ENCODE measurements at places on chromosomes 2 and 18. TPM values are rescaled to one million over a fixed set of nuclear protein-coding genes. Genes with fewer than 3 reads are reported as not detected.

UGT1A5 gene
- not detected for total RNA-seq

ORC4 gene
- 29.5 TPM for total RNA-seq

LIPG gene
- total RNA-seq, result not detected

OR6B2 gene
- not detected for total RNA-seq

GRCh38 chr2:117938611-117939010, 75.3 kb downstream of the CCDC93 start:
- peak overlapping the region; percentile 63 for H3K27ac ChIP-seq
- H3K4me3 ChIP-seq, result no peak overlapping the region
- no peak for DNase-seq
- H3K4me1 ChIP-seq, result peaks cover 15% of the 10 kb centered on the region
- H3K27me3 ChIP-seq, result no peaks in the 10 kb centered on the region

DNA sequence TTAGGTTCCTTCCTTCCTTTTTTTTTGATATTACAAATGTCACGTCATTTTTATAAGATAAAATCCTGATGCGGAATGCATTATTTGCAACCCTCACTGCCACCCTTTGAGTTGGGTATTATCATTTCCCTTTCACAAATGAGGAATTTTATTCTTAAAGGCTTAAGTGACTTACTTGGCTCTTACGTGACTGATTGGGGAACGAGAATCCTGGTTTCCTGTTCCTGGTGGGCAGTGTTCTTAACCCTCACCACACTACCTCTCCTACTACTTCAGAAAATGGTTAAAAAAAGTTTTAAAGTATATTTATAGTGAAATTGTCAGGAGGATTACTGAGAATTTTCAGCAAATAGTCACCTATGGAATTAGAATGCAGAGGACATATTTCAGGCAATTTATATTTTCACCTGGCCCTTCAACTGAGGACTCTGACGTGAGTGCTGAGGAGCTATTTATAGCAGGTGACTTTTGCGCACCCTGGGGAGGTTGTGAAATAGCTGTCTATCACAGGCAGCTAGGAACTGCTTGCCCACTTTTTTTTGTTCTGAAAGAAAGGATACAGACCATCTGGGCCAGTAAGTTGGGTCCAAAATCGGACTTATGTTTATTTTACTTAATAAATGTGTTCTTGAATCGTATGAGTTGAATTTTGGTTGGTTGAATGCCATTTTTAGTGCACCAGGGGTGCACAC, 18.7 kb upstream of the RASGRP3 start:
- no peak overlapping the region for H3K4me3 ChIP-seq
- peaks cover 4% of the 10 kb centered on the region for H3K27me3 ChIP-seq
- no peak for DNase-seq
- H3K27ac ChIP-seq, result no peak overlapping the region

DNA sequence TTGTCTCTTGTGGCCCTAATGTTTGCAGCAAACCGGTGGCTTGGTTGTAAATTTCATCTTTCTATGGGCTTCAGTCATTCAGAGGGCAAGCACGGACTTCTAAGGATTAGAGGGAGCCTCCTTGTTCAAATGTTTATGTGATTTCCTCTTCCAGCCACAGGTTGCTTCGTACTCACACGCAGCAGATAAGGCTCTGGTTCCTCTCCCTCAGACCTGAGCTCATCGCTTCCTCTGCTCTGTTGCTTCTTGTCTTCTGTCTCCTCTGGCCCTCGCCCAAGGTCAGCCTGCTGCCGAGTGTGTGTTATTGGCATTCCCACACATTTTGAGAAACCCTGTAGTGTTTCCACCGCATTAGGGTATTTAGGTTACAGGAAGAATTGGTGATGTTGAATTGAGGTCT, 44.0 kb downstream of the MYL12B start:
- H3K27me3 ChIP-seq, result peaks cover 7% of the 10 kb centered on the region
- no peak for DNase-seq
- H3K36me3 ChIP-seq, result peaks cover 2% of the 10 kb centered on the region
- H3K4me1 ChIP-seq, result peaks cover 13% of the 10 kb centered on the region
- H3K4me3 ChIP-seq, result no peak overlapping the region

GRCh38 chr2:59044736-59045135, 803.6 kb upstream of the FANCL start:
- no peak overlapping the region for H3K27ac ChIP-seq
- no peak for DNase-seq
- no peaks in the 10 kb centered on the region for H3K27me3 ChIP-seq
- no peaks in the 10 kb centered on the region for H3K4me1 ChIP-seq
- no peaks in the 10 kb centered on the region for H3K36me3 ChIP-seq
- no peak overlapping the region for H3K4me3 ChIP-seq

Measured in T-helper 17 cell (primary cell).